ENCODE measurements at places on chromosomes 1 and 21.

GRCh38 chr1:203098445-203098844 is 12.6 kb upstream of the MYOG start:
- DNase-seq, result no peak

DNA sequence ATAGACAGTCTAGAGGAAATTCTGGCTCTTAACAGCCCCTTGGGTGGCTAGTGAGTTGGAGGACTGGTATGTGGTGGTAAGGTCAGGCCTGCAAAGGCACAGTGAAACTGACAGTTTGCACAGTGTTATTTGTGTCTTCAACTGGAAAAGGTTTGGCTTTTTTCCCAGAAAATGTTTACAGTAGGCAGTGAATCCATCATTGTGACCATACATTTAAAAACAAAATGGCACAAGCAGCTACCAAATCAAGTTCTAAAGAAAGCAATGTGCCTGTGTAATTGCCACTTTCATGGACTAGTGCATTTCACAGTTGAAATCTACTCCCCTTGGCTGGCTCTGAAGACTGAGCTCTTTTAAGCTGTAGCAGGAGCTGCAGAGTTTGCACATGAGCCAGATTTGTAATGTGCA is 24.8 kb downstream of the ATPAF1 start:
- DNase-seq, result no peak

- DNase-seq, result no peak
Measured at GRCh38 chr1:73907051-73907450, 290.9 kb downstream of the LRRIQ3 start.

DNA sequence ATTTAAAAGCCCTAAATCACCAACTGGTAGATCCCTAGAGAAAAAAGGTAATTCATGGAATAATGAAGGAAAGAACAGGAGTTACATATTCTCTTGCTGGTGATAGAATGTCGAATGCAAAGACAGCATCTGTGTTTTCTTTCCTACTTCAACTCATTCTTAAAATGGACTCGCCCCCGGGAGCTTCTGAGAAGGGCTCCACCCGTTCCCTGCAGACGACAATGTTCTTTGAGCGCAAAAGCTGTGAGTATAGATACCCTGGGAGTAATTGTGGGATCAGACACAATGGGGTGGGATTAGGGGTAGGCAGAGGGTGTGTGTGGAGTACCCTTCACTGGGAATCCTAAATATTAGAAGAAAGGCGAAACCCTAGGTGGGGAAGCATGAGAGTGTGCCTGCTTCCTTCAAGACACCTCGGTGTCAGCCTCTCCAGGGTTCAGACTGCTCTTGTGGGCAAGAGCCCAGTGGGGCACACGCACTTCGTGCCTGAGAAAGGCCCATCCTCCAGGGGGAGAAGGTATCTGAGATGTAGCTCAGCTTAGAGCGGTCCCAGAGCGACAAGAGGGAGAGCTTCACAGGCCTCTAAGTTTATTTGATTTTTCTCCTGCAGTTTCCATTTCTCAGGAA is 123.3 kb upstream of the DPYD start:
- no peak for DNase-seq

GRCh38 chr21:32015461-32016139 is 142.8 kb downstream of the HUNK start:
- no peak for DNase-seq

DNA sequence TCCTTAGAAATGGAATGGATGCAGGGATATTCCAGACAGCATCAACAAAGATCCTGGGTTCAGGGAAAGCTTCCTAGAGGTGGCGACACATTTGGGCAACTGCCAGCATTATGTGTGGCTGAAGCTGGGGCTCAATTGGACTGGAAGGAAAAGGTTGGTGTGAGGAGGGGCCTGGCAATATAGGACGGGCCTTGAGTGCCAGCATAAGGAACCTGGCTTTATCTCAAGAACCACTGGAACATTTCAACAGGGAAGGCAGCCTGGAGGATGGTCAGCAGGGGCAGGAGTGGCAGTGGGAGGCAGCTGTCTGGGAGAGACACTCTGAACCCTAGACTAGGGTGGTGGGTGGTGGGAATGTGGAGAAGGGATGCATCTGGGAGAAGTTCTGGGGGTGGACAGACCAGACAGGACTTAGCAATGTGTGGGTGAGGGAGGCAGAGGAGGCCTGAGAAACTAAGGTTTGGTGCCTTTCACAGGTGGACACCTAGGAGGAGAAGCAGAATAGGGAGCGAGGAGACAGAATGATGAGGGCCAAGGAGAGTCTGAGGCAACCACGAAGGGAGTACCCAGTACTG is 3.5 kb downstream of the SH3BGRL3 start:
- DNase-seq, result no peak

GRCh38 chr1:182196897-182197870 is 135.7 kb upstream of the ZNF648 start:
- no peak for DNase-seq
